ENCODE measurements at places on chromosomes 7 and 10. TPM values are rescaled to one million over a fixed set of nuclear protein-coding genes. Genes with fewer than 3 reads are reported as not detected.
A peak's percentile ranks its signal among the peaks of the same experiment; 100 is the strongest.

- no peak for DNase-seq
Observed at GRCh38 chr10:132362151-132362611, 30.2 kb downstream of the LRRC27 start.

GRCh38 chr7:157228864-157229422, 90.2 kb downstream of the UBE3C start:
- DNase-seq = peak; percentile 37

DNA sequence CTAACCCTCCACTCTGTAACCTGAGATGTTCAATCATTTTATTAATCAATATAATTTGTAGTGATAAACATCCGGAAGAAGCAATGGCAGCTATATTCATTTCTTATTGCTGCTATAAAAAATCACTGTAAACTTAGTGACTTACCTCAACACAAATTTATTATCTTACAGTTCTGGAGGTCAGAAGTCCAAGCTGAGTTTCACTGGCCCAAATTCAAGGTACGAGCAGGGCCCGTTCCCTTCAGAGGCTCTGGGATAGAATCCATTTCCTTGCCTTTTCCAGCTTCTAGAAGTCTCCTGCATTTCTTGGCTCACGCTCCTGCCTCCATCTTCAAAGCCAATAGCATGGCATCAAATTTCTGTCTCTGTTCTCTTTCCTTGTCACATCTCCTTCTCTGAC, 279.5 kb upstream of the SP8 start:
- no peak for DNase-seq

TRIM50 gene
- total RNA-seq = not detected

GARS1 gene
- total RNA-seq = 82.9 TPM

FKBP6 gene
- not detected for total RNA-seq

PAXIP1 gene
- total RNA-seq = 11.3 TPM
